ENCODE measurements at places on chromosomes 12 and 14. TPM values are rescaled to one million over a fixed set of nuclear protein-coding genes. Genes with fewer than 3 reads are reported as not detected.

The ADCY4 gene
- total RNA-seq = 9.9 TPM

The ACRBP gene
- total RNA-seq = 1.0 TPM

The FSCB gene
- not detected for total RNA-seq

The PRR4 gene
- total RNA-seq = 2.6 TPM

The ZNF705A gene
- not detected for total RNA-seq

The ABCB9 gene
- total RNA-seq = 2.6 TPM

The GPD1 gene
- 104 TPM for total RNA-seq

The PPP2R5C gene
- 55.3 TPM for total RNA-seq

The NR4A1 gene
- 24.5 TPM for total RNA-seq

The SPTLC2 gene
- total RNA-seq = 20.4 TPM

The PAPLN gene
- 1.6 TPM for total RNA-seq

The CPNE6 gene
- total RNA-seq = not detected

The PABPN1 gene
- total RNA-seq = 40.7 TPM

The KCNJ8 gene
- total RNA-seq = 32.4 TPM

The GYS2 gene
- not detected for total RNA-seq

The PTCSC3 gene
- total RNA-seq = not detected

The IL31 gene
- not detected for total RNA-seq

The TSPAN19 gene
- total RNA-seq = not detected

The CLEC2D gene
- 12.0 TPM for total RNA-seq

The DTX1 gene
- total RNA-seq = 3.1 TPM

The KLRK1 gene
- total RNA-seq = 0.52 TPM

Data from skeletal muscle tissue (tissue), 5 donors.